ENCODE measurements at places on chromosomes 2 and 18.

DNA sequence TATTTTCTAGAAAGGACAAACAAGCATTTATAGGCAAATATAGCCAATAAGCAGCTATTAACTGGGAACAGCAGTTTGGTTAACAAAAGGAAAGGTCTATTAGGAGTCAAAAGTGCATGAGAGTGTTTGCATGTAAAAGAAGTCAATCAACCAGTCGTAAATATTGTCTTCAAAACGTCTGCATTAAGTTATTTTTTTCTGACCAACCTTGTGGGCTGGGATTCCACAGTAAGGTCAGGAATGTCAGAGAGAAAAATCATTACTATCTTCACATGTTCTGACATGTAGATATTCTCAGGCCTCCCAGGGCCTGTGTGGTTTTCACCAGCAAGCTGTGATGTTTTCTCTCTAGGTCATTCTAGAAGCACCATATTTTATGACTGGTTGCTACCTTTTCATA is 922.5 kb downstream of the SUCLG1 start:
- DNase-seq = no peak

- DNase-seq = peak; percentile 93
These were observed 143.7 kb downstream of the TPO start for GRCh38 chr2:1556776-1557466.

DNA sequence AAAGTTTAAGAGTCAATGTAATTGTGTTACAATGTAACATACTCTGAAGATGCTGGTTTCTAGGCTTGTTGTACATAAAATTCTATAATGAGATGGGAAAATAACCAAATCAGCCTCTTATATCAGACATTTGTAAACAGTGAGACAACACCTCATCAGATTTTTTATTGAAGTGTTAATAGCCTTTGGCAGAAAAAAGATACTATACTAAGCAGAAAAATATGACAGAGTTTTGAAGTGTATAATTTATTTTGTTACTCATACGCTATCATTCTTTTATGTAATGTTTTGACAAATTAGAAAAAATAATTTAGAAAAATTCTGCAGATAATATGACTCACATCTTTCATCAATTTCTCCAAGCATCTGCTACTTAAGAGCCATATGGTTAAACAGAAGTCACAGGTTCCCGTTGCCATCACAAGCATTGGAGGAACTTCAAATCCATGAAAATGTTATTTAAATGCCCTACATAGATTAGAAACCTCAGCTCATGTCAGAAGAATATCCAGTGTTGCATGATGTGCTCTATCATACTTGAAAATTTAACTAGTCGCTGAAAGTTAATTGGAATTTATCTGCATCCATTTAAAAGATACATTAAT is 535.4 kb downstream of the LRP1B start:
- no peak for DNase-seq

DNA sequence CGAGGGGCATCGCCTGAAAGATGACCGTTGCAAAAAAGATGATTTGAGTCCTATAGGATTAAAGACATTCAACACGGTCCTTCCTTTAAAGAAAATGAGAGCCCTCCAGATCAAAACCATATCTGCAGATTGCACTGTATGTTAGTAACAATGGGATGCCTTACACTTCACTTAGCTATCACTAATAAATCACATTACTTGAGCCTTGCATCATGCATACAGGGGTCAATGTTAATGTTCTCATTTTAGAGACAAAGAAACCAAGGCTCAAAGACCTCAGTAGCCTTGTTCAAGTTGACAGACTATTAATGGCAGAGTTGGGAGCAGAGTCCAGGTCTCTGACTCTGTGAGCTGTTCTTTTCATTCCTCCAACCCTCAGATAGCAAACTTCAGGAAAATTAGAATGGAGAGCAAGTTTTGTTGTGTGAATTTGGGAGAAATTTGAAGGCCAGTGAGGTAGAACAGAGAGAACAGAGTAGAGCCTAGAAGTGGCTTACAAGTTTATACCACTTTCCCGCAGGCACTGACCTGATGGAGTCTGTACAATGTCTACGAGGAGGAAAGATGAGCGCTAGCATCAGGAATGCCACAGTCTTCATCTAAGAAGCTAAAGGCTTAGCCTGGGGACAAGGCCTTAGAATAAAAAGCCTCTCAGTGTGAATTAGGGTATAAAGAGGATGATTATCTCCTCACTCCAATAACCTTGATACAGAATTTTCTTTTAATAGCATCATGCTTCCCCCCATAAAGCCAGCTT is 48.3 kb downstream of the TRIB2 start:
- no peak for DNase-seq

DNA sequence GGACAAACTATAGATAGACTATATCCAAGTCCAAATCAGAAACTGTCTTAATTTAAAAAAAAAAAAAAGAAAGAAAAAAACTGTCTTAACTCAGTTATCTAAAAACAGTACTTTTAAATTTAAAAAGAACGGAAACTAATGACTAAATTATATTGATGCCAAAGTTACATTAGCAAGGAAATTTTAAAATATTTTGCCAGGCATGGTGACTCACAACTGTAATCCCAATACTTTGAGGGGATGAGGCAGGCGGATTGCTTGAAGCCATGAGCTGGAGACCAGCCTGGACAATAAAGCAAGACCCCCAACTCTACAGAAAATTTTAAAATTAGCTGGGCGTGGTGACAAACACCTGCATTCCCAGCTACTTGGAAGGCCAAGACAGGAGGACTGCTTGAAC is 30.9 kb downstream of the MEMO1 start:
- DNase-seq = no peak

DNA sequence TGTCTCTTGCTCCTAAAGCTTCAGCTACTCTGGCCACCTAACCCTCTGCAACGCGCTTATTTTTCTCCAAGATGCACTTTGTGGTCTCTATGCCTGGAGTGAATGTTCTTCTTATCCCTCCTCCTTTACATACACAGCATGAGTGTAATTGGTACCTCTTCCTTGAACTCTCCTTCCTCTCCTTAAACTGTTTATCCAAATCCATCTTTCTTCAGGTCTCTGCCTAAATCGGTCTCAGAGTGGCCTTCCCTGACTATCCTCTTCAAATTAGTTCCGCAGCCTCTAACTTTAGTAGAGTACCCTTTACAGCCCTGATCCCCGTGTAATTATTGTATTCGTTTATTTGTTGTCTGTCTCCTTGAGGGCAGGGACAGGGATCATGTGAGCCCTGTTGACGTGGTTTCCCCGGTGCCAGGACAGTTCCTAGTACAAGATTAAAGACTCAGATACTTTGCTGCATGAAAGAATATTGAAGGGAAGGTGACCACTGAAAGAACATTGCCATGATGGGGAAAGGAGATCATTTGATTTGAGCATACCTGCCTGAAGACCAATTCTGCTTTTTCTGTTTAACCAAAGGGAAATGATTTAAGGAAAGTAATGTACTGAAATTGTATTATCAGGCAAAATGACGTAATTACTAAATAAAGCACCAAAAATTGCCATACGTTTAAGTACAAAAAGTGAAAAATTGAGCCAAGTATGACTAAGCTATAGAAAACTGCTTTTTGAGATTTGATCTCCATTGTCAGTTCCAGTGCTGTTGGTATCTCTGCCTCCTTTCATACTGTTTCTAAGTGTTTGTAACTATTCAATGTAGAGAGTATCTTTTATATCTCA is 1.2 kb downstream of the CNOT9 start:
- peak; percentile 51 for DNase-seq

DNA sequence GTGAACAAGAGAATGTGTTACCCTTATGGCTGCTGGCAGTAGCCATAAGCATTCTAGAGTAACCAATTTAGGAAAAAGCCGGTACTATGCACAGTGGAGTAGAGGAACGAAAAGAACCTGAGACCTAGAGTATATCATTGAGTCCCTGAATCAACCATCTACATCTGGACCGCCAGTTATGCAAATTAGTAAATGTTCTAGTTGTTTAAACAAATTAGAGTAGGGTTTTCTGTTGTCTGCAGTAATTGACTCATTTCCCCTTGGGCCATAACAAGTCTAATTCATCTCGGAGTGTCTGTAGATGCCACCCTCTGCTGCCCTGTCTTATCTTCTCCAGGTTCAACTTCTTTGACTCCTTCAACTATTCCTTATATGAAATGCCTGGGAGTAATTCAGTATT is 60.1 kb upstream of the CAPN13 start:
- no peak for DNase-seq

- no peak for DNase-seq
These were observed 306.5 kb downstream of the STK39 start for GRCh38 chr2:167940734-167941507.

DNA sequence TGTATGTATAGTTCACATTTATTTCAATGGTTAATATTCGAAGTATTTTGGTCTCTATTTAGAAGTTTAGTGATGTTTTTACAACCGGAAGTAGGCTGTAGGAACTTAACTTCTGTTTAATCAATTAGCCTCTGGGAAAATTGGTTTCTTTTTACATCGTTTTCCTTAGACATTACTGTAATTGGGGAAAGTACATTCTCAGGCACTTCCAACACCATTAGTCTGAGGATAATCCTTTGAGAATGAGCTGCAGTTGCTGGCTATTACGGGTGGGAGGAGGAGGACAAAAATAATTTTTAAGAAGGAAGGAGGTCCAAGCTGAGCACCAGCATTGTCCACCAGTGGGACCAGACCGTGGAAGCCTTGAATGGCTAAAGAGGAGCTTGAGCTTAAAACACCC is 70.4 kb upstream of the ST3GAL5 start:
- DNase-seq = no peak

- no peak for DNase-seq
These were observed 5.1 kb upstream of the TTC27 start for GRCh38 chr2:32622570-32623310.

GRCh38 chr2:165192729-165193128 is 11.1 kb downstream of the SCN3A start:
- DNase-seq = no peak

DNA sequence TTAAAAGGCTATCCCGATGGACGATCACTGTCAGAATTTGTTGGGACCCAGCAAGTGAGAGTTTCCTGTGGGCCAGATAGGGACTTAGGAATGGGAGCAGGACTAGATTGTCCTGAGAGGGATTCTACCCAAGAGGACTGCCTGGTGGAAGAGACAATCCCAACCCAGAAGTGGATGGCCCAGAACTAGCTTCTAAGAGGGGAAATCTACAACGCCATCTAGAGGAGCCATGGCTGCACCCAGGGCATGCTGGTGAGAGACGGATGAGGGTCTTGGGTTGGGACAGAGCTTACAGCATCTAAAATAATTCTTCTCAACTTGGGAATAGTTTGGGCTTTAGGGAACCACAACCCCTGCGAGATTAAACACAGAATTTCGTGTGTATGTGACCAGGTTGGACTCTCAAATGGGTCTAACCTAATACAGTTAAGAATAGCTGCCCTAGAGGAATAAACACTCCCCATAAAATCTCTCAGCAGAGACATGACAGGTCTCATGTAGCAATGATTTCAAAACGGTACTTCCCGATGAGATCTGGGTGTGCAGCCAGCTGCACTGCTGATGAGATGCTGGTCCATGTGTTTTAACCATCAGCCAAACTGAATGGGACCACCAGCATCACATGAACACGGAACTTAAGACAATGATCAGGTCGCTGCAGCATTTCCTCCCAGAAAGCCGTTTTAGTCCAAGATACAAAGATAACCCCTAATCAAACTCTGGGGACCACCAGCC is 50.8 kb downstream of the CCBE1 start:
- no peak for DNase-seq

GRCh38 chr2:241615041-241615440 is 21.9 kb downstream of the THAP4 start:
- DNase-seq = no peak

- peak; percentile 21 for DNase-seq
These were observed 109.9 kb upstream of the CAB39 start for GRCh38 chr2:230602562-230603230.

GRCh38 chr18:13945811-13946210 is 30.5 kb upstream of the MC2R start:
- DNase-seq = no peak

DNA sequence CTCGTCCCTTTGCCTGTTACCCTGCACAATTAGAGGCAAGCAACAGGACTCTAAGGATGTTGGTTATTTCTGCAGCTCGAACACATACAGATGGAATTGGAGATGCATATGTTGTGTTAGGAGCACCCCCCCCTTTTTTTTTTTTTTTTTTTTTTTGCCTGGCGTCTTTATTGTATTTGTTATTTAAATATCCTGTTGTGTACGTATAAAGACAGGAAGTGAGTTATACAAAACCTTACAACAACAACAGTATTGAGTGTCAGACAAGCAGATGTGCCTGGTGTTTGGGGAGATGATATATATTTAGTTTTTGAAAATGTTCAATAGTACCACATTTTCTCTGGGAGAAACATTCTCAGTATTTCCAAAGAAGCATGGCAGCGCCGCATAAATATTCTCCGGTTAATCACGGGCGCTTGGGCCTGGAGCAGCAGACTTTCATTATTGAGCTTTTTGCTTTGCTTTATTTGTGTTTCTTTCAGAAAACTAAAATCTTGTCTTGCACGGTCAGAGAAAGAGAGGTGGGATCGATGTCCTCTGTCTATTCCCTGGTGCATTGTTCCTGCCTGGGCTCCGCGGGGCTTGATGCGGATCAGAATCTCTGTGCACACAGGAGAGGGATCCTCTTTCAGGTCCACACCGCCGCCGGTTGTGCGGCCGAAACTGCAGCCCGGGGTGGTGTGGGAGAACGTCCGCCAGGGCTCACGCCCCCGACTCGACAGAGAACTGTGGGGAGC is 23.2 kb upstream of the ZNF516 start:
- DNase-seq = peak; percentile 44

GRCh38 chr2:101003278-101003775 is 1.2 kb downstream of the RPL31 start:
- DNase-seq = no peak

DNA sequence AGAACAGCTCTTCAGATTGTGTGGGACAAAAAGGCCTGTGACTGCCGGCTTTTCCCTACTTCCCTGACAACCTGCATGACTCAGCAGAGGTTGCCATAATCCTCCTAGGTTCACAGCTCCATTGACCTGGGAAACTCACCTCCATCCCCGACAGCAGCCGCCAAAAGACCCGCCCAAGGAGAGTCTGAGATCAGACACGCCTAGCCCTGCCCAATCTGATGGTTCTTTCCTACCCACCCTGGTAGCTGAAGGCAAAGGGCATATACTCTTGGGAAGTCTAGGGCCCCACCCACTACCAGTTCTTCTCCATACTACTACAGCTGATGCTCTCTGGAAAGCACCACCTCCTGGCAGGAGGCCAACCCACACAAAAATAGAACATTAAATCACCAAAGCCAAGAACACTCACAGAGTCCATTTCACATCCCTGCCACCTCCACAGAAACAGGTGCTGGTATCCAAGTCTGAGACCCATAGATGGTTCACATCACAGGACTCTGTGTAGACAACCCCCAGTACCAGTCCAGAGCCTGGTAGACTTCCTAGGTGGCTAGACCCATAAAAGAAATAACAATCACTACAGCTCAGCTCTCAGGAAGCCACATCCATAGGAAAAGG is 140.6 kb downstream of the NETO1 start:
- DNase-seq = no peak

GRCh38 chr18:46859855-46860254 is 57.5 kb downstream of the PIAS2 start:
- no peak for DNase-seq

DNA sequence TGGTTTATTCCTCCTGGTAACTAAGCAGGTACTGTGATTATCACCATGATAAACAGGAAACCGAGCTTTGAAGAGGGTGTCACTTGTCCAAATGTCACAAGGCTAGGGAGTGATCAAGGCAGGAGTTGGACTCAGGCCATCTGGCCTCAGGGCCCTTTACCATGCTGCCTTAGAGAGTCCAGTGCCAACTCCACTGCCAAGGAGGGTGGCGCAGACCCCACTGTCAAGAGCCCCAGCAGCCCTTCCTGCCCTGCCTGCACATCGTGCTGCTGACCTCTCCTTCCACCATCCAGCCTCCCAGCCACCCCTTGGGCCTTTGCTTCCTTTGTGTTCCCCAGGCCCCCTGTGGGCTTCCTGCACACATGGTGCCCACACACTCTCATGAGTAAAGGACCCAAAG is 48.3 kb downstream of the TNS1 start:
- no peak for DNase-seq

All from kidney capillary endothelial cell (primary cell).